ENCODE measurements at places on chromosomes 5 and 9. TPM values are rescaled to one million over a fixed set of nuclear protein-coding genes. Genes with fewer than 3 reads are reported as not detected.
A peak's percentile ranks its signal among the peaks of the same experiment; 100 is the strongest.

GRCh38 chr9:89497978-89498851 is at the start of gene SEMA4D:
Gene SEMA4D, minus strand, starts transcription at chr9:89498113. Its CDS starts 92,657 bp downstream, at chr9:89405456.
- DNase-seq, result peak; percentile 95

- no peak for DNase-seq
Measured at GRCh38 chr9:135492886-135493669, 7.4 kb upstream of the MRPS2 start.

DNA sequence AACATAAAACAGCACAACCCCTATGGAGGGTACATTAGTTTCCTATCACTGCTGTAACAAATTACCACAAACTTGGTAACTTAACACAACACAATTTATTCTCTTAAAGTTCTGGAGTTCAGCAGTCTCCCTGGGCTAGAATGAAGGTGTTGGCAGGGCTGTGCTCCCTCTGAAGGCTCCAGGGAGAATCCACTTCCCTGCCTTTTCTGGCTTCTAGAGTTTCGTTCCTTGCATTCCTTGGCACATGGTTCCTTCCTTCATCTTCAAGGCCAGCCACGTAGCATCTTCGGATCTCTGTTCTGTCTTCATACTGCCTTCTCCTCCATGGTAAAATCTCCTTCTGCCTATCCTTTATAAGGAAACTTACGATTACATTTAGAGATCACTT is 25.0 kb upstream of the GSN start:
- DNase-seq, result no peak

DNA sequence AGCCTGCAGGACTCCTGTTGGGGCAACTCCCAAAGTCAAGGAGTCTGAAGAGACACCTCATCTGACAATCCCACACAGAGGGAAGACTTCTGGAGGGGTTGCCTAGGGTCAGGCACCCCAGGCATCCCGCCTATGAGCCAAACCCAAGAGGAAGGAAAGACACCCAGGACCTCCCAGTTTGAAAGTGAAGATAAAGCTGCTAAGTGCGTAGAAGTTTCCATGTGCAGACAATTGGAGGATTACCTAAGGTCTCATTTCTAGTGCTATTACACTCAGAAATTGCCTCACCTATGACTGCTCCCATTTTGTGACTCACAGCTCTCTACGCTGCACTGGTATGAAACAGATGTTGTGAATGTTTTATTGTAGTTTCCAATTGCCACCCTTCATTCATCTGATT is 322.9 kb downstream of the SLIT3 start:
- DNase-seq, result no peak

DNA sequence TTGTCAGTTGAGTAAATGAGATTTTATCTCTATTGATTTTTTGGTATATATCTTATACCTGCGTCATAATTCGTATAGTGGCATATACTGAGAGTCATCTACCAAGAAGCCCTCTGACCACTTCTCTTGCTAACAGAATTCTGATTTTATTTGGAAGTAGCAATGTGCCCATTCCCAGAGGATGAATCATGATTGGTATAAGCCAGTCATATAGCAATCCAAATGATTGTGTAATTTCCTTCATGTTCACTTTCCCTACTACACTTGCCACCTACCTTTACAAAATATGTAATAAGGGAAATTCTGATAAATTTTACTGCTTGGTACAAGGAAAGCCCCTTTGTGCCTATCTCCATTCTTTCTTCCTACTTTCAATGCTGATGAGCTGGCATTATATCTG is 16.1 kb upstream of the ZNF462 start:
- DNase-seq, result no peak

DNA sequence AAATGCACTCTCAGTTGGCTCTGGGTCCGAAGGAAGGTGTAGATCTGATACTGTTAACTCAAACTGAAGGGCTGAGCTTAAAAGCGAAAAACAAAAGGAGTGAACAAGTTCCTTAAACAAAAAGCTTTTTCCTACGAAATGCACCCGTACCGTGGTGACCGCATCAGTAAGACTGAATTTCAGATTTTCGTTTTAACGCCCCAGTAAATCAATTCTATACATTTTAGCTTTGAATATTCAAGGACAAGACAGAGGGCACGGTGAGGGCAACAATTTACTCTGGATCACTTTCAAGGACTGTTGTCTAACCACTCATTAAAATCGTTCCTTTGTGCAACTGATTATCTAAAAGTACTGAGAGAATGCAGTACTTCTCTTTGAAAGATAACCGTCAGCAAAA is 1.9 kb downstream of the HOMER1 start:
- no peak for DNase-seq

DNA sequence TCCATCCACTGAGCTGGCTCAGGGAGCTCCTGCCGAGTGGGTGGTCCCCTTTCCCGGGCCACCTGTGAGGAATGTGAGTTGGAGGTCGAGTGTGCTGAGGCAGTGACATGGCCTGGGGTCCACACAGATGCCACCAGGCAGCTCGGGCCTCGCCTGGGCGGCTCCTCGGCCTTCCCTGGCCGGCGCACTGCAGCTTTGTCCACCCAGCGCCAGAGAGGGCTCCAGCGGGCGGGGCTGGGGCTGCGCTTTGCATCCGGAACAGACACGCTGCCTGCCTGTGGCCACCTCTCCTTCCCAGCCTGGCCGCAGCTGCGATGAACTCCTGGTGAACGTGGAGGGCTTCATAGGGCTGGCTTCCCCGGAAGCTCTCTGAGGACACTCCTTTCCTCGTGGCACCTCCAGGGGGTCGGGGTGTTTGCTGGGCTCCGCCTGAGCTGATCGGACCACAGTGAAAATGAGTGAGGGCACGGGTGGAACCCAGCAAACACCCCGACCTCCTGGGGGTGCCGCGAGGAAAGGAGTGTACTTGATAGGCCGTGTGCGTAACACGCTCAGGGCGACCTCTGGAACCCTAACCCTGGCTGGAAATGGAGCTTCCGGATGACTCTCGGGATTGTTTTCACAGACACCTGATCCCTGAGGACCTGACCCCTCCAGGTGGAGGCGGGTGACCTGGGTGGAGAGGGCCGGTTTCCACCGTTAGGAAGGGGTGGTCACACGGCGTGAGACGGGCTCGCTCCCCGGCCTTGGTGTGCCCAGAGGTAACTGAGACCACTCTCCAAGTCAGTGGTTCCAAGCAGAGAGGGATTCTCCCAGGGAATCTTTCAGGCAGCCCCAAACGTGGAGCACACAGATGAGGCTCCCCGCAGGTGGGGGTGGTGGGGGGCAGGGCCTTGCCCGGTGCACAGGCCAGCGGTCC is 31.8 kb upstream of the RXRA start:
- DNase-seq, result peak; percentile 35

GRCh38 chr9:88950341-88951154 is 40.7 kb upstream of the S1PR3 start:
- DNase-seq, result no peak

GRCh38 chr5:77893225-77893860 is 117.2 kb upstream of the TBCA start:
- no peak for DNase-seq

GRCh38 chr5:135329066-135329912 is 69.7 kb downstream of the MACROH2A1 start:
- DNase-seq, result no peak

GRCh38 chr5:175895686-175896102 is 24.3 kb downstream of the CPLX2 start:
- peak; percentile 28 for DNase-seq

- DNase-seq, result no peak
Measured at GRCh38 chr5:78677777-78678668, 29.5 kb upstream of the LHFPL2 start.

DNA sequence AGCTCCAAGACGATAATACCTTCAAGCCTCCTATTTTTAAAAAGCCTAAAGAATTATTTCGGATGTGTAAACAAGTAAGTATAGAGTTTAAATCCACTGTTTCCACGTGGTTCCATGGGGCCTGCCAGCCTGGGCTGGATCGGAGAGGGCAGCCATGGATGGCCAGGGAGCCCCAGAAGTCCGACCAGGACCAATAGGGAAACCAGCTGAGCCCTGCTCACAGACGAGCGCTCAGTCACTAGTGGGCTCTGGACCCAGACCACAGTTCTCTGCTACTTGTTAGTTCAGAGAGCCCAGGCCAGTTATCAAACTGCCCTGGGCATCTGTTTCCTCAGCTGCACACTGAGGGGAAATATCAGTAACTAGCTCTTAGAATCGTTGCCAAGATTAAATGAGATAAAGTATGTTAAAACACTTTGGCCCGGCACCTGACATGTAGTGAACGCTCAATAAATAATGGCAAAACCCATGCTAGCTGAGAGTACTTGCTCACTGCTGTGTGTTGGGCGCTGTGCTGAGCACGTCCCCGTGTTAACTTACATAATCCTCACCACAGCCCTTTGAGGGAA is 124.8 kb downstream of the RGS3 start:
- DNase-seq, result no peak

DNA sequence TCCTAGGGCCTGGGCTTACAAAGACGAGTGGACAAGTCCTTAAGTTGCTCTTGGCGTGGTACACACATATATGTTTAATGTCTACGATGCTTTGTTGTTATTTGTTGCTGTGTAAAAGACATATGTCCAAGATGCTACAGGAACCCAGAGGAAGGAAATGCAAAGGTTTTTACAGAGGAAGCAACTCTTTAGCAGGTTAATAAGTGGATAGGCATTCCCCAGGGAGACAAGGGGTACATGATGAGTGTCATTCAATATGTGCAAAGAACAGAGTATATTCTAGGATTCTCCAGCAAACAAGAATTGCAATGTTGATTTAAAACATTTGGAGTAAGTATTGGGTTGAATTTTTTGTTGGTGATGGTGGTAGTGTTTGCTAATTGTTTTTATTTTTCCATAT is 92.1 kb downstream of the PIP5K1B start:
- DNase-seq, result no peak

Gene EGFLAM
- polyA plus RNA-seq, result not detected

Gene CTSV
- polyA plus RNA-seq, result 89.9 TPM

Gene GFI1B
- 0.28 TPM for polyA plus RNA-seq

Gene CEL
- polyA plus RNA-seq, result 0.27 TPM

Gene DDX4
- not detected for polyA plus RNA-seq

Gene PCDHGA4
- polyA plus RNA-seq, result 0.99 TPM

All from GM23338 (cell line).